ENCODE measurements at places on chromosomes 11 and 22. TPM values are rescaled to one million over a fixed set of nuclear protein-coding genes. Genes with fewer than 3 reads are reported as not detected.
A peak's percentile ranks its signal among the peaks of the same experiment; 100 is the strongest.

- no peak for DNase-seq
Measured at GRCh38 chr11:69299023-69299461, 5.1 kb downstream of the MYEOV start.

DNA sequence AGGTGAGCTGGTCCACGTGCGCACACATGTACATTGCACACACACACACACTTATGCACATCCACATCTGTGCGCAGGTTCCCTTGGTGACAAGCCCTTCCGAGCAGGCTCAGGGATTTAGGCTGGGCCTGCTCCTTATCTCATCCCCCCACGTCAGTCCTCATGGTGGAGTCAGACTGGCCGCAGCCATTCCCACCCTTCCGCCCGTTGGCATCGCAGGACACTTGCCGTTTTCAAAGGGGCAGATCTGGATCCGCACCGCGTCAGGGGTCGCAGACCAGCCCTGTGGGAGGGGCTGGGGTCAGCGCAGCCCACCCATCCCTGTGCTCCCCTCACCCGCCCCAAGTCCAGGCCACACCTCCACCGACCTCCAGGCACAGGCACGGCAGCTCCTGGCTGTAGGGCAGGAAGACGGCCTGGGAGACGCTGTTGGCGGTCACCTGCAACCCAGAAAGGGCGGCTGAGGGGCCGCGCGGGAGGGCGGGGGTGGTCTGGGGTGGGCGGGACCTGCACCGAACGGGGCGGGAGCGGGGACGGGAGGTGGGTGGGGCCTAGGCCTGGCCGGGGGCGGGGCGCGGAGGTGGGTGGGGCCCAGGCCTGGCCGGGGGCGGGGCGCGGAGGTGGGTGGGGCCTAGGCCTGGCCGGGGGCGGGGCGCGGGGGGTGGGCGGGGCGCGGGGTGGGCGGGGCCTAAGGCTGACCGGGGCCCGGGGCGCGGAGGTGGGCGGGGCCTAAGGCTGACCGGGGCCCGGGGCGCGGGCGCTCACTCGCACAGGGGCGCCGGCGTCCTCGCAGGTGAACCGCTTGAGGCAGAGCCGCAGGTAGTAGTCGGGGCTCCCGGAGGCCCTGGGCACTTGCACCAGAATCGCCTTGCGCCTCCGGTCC is 13.3 kb downstream of the IL17REL start:
- peak; percentile 92 for DNase-seq

- no peak for DNase-seq
Measured at GRCh38 chr11:35041070-35041554, 97.9 kb upstream of the CD44 start.

DNA sequence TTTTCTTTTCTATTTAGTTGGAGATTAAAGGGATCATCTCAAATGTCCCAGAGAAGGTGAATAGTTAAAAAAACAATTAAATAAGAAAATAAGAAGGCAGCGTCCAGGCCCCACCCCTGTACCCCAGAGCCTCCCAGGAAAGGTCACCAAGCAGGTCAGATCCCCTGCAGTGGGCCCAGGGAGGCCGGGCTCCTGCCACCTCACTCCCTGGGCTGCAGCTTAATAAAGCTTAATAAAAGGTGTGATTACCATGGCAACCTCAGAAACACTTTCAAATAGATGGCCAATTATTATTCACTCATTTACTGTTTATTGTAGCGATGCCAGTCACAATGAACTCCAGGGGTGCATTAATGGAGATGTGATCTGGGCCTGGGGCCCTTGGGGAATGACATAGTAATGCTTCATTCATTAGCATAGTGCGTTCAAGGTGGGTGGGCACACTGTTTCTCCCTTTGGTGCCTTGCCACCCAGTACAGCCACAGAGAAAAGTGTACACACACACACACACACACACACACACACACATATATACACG is 386.2 kb downstream of the CADM1 start:
- DNase-seq, result no peak

DNA sequence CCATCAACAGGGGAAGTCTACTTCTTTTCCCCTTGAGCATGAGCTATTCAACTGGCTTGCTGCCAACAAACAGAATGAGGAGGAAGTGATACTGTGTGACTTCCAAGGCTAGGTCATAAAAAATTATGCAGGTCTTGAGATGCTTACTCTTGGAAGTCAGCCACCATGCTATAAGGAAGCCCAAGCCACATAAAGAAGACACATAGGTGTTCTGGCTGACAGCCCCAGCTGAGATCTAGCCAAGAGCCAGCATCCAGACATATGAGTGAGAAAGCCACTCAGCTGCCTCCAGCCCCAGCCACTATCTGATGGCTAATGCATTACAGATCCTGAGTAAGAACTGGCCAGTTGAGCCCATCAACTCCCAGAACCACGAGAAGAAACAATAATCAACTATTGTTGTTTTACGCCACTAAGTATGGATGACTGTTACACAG is 31.0 kb upstream of the PPP2R1B start:
- no peak for DNase-seq

DNA sequence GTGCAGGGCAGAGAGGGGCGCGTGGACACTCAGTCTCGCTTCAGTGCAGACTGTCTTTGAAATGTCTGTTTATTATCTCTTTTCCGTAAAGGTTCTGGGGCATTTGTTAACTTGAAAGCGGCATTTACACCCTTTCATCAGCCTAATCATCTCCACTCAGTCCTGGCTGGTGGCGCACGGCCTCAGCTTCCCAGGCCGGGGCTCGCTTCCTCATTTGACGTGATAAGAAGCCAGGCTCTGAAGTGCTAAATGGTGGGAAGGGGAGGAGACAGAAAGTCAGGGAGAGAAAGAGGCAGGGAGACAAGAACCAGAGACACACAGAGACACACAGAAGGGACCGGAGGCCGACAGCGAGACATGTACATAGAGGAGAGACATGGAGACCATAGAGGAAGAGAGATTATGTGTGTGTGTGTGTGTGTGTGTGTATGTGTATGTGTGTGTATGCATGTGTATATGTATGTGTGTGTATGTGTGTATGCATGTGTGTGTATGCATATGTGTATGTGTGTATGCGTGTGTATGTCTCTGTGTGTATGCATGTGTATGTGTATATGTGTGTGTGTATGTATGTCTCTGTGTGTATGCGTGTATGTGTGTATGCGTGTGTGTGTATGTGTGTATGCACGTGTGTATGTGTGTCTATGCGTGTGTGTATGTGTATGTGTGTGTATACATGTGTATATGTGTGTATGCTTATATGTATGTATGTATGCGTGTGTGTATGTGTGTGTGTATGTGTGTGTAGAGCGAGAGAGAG is 101.5 kb downstream of the ST3GAL4 start:
- DNase-seq, result no peak

DNA sequence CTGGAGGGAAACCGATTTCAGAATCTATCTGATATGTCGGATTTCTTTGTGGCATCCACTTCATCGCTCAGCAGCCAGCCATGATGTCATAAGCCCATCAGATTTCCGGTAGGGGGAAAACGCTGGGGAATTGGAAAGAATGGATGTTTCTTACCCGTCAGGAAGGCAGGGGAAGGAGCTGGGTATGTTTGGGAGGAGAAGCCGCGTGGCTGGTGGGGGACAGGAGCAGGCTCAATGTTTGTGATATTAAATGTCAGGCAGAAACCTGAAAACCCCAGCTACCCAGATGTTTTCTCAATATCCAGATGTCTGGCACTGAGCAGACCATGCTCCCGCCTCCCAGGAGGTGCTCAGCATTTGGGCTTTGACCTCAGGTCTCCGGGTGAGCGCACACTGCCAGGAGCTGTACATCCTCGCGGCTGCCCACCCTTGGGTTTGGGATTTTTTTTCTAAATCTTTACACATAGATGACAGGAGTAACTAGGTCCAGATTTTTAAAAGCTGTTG is 67.5 kb downstream of the NFAM1 start:
- no peak for DNase-seq

- no peak for DNase-seq
Measured at GRCh38 chr11:106958517-106959248, 59.6 kb downstream of the GUCY1A2 start.

GRCh38 chr22:20549232-20549841 is 41.9 kb downstream of the MED15 start:
- no peak for DNase-seq

GRCh38 chr11:10785146-10785474 is 23.6 kb downstream of the EIF4G2 start:
- no peak for DNase-seq

- no peak for DNase-seq
Measured at GRCh38 chr11:113270080-113270479, 44.3 kb upstream of the TTC12 start.

GRCh38 chr11:42806191-42806590 is 505.6 kb upstream of the API5 start:
- no peak for DNase-seq

GRCh38 chr22:25419247-25420113 is 145.0 kb upstream of the GRK3 start:
- DNase-seq, result peak; percentile 44

GRCh38 chr11:15145151-15145550 is 30.4 kb downstream of the INSC start:
- DNase-seq, result no peak

GRCh38 chr22:45149671-45150070 is 14.1 kb upstream of the NUP50 start:
- no peak for DNase-seq

- no peak for DNase-seq
Measured at GRCh38 chr11:117194267-117194666, 4.9 kb upstream of the TAGLN start.

GRCh38 chr11:130710021-130710420 is 206.3 kb downstream of the SNX19 start:
- peak; percentile 28 for DNase-seq

GRCh38 chr11:64763526-64764039 is 3.8 kb upstream of the PYGM start:
- no peak for DNase-seq

GRCh38 chr22:19376971-19377370 is 54.6 kb downstream of the HIRA start:
- no peak for DNase-seq

DNA sequence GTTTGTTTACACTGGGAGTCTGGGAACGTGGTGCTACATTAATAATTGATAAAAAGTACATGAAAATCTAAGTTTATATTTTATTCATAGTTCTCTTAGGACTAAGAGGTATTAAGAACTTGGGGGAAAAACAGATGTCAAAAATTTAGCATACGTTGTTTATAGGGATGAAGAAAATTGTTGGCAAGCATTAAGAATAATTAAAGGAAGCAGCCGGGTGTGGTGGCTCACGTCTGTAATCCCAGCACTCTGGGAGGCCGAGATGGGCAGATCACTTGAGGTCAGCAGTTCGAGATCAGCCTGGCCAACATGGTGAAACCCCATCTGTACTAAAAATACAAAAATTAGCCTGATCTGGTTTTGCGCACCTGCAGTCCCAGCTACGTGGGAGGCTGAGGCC is 60.7 kb upstream of the ADORA2A start:
- no peak for DNase-seq

DNA sequence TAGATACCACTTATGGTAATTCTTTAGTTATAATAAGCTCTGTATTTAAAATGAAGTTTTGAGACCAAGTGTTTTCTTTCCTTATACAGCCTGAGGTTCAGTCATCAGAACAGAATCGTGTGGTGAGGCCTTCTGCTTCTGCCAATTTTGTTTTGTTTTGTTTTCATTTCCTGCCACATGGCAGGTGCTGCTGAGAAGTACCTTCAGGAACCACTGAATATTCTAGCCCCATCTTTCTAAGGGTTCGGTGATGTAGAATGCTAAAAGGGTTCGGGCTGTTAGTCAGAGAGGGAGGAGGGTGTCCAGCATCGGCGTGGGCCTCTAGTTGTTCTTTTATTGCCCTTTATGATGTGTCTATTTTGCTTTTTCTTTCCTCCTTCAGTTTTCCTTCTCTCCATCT is 25.8 kb downstream of the TNRC6B start:
- DNase-seq, result no peak

DNA sequence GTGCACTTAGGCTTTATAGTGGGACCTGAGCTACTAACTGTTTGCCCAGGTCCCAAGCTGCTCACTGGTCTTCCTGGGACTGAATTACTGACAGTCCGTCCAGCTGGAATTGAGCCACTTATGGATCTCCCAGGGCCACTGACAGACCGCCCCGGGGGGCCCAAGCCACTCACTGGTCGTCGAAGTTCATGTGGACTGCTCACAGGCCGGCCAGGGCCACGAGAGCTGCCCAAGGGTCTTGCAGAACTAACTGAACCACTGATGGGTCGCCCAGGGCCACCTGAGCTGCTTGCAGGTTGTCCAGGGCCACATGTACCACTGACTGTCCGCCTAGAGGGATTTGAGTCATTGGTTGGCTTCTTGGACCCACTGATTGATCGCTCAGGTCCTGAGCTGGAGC is 15.1 kb downstream of the MISFA start:
- DNase-seq, result no peak

- DNase-seq, result no peak
Measured at GRCh38 chr11:68983801-68984200, 3.0 kb upstream of the MRGPRD start.

GRCh38 chr11:28836285-28837081 is 728.3 kb downstream of the METTL15 start:
- no peak for DNase-seq

- DNase-seq, result peak; percentile 29
Measured at GRCh38 chr22:24040946-24041345, 29.8 kb downstream of the CABIN1 start.

GRCh38 chr11:102495161-102496042 is 35.1 kb downstream of the MMP7 start:
- DNase-seq, result peak; percentile 79

- no peak for DNase-seq
Measured at GRCh38 chr11:69490516-69490915, 9.1 kb downstream of the LINC01488 start.

GRCh38 chr11:112516261-112516660 is 255.6 kb upstream of the PLET1 start:
- DNase-seq, result no peak

GRCh38 chr11:105466582-105467228 is 143.2 kb upstream of the GRIA4 start:
- no peak for DNase-seq

DNA sequence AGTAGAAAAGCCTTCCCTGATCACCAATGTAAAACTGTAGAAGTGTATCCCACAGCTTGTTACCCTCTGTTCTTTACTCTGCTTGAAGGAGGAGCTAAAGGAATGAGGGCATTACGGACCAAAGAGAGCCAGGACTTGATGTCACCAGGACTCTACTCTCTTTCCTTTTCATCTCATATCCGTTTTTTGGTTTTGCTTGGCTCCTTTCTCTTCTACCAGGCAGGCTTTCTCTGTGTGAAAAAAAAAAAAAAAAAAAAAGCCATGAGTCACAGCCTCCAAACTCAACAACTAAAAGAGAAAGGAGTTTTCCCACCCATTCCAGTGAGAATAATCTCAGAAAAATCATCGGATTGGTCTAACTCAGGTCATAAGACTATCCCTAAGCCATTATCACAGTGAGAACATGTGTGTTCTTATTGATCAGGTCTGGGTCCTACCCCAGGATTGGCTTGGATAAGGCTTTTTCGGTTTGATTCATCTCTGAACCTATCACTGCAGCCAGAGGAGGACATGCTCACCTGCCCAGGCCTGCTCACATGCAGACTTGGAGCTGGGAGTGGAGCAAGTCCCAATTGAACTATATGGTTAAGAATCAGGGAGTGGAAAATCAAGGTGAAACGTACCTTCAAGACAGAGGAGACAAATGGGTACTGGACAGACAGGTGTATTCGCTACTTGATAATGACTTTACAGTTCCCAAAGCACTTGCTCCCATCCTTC is 19.4 kb upstream of the LRRC55 start:
- DNase-seq, result no peak

Gene CCDC89
- not detected for total RNA-seq

Gene NPAS4
- total RNA-seq, result not detected

Gene OR10A2
- not detected for total RNA-seq

Gene CCDC15
- total RNA-seq, result 4.2 TPM

Gene SLC35F2
- total RNA-seq, result 18.8 TPM

Gene WBP2NL
- not detected for total RNA-seq

Gene CHST1
- 1.3 TPM for total RNA-seq

Gene PDGFB
- total RNA-seq, result 11.5 TPM

Gene HDAC10
- total RNA-seq, result 51.0 TPM

Gene ATXN10
- 223 TPM for total RNA-seq

Gene USP2
- total RNA-seq, result 18.7 TPM

All from endodermal cell (in vitro differentiated cells).